ENCODE measurements at places on chromosomes 1 and 21. TPM values are rescaled to one million over a fixed set of nuclear protein-coding genes. Genes with fewer than 3 reads are reported as not detected.
A peak's percentile ranks its signal among the peaks of the same experiment; 100 is the strongest.

DNA sequence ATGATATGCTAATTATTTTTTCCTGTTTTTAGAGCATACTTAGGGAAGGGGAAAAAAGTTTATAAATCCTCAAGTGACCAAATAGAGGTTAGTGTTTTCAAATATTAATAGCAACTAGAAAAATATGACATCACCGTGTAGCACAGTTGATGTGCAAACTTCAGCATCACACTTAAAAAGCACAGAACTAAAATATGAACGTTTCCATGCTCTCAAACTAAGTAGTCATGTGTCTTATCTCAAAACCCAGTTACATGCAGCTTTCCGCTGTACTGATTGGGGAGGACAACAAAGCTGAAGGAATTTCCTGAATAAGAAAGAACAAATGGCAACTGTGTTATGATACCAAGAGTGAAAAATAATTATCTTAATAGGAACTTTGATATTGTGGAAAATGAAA is 903.7 kb downstream of the ADGRL2 start:
- no peak for DNase-seq

GRCh38 chr1:233647073-233647472 is 33.2 kb downstream of the KCNK1 start:
- no peak for DNase-seq

- no peak for DNase-seq
Observed at GRCh38 chr1:10625554-10625953, 150.8 kb downstream of the PEX14 start.

- DNase-seq: no peak
Observed at GRCh38 chr1:119882132-119883049, 13.9 kb downstream of the ADAM30 start.

GRCh38 chr21:38952890-38953289 is 147.2 kb downstream of the ETS2 start:
- DNase-seq: no peak

GRCh38 chr21:37139902-37140301 is 66.8 kb downstream of the TTC3 start:
- no peak for DNase-seq

DNA sequence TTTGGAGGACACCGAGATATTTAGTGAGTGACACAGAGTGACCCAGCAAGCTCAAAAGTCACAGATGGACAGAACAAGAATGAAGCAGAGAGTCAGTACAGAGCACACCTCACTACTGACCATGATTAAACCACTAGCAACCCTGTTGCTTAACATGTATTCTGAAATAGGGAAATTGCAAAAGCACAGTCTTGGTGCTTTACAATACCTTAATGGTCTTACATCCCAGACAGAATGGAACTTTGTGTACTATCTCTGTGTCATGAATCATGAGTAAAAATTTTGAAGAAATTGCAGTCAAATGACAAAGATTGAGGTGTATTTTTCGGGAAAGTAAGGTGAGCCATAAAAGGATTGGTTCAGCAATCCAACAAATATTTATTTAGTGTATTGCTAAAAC is 2.7 kb upstream of the SAMSN1 start:
- no peak for DNase-seq

Gene SH2D1B
- total RNA-seq: 0.07 TPM

GRCh38 chr1:111176678-111177077 is 23.8 kb downstream of the DENND2D start:
- DNase-seq: no peak

Gene PLEKHG5
- 17.4 TPM for total RNA-seq

Gene ZBTB37
- total RNA-seq: 2.2 TPM

- no peak for DNase-seq
Observed at GRCh38 chr1:54978528-54979326, 1.7 kb upstream of the TMEM61 start.

DNA sequence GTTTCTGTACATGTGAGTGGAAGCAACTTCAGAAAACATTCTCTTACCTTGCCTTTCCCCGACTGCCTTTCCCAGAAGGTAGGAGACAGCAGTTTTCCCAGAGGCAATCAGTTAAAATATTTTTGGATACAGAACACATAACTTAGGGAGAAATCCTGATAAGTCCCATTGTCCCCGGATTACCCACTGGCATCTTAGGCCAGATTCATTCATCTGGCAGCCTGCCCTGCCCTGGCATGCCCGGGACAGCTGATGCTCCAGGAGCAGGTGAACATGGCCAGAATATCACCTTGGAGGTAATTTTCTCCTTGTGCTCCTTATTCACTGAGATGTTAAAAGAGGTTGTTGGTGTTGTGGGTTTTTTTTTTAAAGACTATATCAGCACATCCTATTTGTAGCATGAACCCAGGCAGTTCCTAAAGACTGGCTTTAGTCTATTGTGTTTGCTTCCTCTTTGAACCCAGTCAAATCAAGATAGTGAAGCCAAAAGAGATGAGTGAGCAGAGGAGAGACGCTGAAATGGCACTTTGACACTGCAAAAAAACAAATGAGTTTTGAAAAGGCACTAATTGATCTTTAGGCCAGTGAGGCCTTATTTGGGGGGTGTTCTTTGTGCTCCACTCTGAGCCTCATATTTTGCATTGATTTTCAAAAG is 139.6 kb downstream of the PLPP3 start:
- no peak for DNase-seq

Gene PEF1
- total RNA-seq: 116 TPM

DNA sequence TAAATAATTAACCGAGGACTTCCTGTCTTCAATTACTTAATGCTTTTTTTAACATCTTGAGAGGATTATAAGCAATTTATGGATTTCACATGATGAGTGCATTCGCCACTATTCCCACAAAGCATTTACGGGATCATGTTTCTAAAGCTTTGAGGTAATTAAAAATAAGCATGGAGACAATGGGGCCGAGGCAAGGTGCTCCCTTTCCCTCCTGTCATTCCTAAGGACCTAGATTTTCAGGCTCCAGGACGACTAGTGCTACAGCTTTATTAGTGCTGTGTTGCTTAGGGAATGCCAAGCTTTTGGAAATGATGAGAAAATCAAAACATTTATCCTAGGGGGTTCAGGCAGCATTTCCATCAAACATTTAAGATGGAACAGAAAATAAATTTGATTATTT is 209.2 kb downstream of the KCTD3 start:
- DNase-seq: no peak

GRCh38 chr1:75274920-75275506 is 140.8 kb downstream of the LHX8 start:
- no peak for DNase-seq

Gene NKAIN1
- total RNA-seq: 0.94 TPM

GRCh38 chr1:58886611-58887010 is 102.8 kb upstream of the JUN start:
- DNase-seq: no peak

DNA sequence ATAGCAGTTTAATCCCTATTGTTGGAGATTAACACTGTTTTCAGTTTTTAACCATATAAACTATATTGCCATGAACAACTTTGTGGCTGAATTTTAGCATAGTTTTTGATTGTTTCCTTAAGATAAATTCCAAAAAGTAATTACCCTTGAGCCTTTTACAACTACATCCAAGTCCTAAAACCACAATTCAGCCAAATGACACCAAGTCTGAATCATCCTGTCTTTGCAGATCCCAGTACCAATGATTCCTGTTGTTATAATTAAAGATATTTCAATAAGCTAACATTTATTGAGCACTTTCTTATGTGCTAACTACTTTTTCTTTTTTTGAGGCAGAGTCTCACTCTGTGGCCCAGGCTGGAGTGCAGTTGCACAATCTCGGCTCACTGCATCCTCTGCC is 35.6 kb downstream of the IL23R start:
- DNase-seq: no peak

Gene C1orf105
- total RNA-seq: not detected

Gene NCF2
- total RNA-seq: 32.0 TPM

GRCh38 chr21:45576838-45577737 is 34.8 kb upstream of the SLC19A1 start:
- no peak for DNase-seq

Gene TLR5
- under 0.01 TPM for total RNA-seq

DNA sequence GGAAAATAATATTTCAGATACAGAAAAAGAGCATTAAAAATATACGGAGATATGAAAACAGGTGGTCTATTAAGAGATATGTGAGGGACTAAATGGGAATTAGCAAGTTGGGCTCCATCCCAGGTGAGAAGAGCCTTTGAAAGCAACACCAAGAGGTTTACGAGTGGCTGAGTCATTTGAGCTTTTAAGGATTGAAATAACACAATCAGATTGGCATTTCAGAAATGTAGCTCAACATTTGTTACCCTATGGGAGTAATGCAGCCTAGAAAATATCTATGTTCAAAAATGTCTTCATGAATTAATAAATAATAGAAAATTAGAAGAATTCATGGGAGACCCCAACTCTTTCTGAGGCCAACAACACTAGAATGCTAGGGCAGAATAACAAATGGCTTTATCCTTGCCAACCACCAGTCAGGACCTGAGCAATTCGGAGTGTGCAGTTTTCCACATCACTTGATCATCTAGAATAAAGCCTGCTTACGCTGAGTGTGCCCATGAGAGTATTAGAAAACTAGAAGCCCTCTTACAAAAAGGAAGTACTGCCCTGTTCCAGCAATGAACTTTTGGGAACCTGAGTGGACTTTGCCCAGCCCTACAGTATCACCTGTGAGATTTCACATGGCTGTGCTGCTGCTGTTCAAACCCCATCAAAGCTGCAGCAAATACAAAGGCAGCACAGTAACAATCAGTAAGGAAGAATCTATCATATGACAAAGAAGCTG is 538.0 kb upstream of the CAMK1G start:
- DNase-seq: peak; percentile 31

Gene CGN
- 10.1 TPM for total RNA-seq

DNA sequence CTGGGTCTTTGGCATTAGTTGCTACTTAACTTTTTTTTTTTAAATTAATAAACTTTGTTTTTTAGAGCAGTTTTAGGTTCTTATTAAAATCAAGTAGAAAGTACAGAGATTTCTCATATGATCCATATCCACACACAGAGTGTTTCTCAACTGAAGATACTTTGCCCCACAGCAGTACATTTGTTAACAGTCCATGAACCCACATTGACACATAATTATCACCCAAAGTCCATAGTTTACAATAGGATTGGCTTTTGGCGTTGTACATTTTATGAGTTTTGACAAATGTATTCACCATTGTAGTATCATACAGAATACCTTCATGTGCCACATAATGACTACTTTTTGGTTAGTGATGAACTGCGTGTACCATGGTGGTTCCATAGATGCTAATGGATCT is 106.8 kb downstream of the ADGRL2 start:
- DNase-seq: no peak

- DNase-seq: peak; percentile 35
Observed at GRCh38 chr1:94416901-94417727, 1.1 kb upstream of the ABCD3 start.

- no peak for DNase-seq
Observed at GRCh38 chr1:61173118-61173517, 90.8 kb downstream of the NFIA start.

GRCh38 chr1:2583871-2584351 is 2.7 kb upstream of the PRXL2B start:
- no peak for DNase-seq

Gene AZIN2
- 0.98 TPM for total RNA-seq

- DNase-seq: no peak
Observed at GRCh38 chr21:35451276-35451675, 402.2 kb upstream of the RUNX1 start.
